MG63 (cell line): ENCODE measurements at places on chromosomes 13 and 19.

DNA sequence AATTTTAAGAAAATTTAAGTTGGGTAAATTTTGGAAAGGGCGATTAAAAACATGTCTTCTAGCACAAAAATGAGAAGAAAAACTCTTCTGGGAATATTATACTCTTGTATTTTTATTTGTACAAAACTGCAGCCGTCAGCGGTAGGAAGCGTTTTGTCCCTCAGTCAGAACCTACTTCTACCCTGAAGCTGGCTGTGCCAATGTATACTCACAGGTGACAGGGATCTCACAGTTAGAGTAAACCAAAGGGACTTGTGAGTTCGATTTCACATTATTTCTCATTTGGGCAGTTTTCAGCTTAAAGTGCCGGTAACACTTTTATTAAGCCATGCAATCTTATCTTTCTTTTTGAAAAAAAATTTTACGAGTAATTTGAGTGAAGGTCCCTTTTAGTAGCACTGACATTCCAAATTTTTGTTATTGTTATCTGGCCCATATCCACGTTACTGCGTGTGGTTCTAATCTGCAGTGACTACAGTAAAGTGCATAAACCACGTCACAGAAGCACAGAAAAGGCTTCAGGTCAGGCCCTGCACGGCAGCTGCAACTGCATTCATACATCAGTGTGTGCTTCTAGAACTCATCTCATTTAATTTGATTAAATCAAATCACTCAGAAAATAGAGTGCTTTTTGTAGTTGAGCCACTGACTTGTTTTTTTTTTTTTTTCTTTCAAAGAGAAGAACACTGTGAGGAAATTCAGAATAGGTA, 387.3 kb downstream of the LIG4 start:
- no peak for DNase-seq

GRCh38 chr13:76696370-76696769, 189.8 kb downstream of the KCTD12 start:
- DNase-seq = peak; percentile 38

- DNase-seq = peak; percentile 19
Observed at GRCh38 chr13:19836472-19836871, 27.0 kb downstream of the ZMYM5 start.

GRCh38 chr13:98033277-98034247, 80.1 kb downstream of the IPO5 start:
- peak; percentile 18 for DNase-seq

GRCh38 chr13:109180905-109181425, 551.6 kb downstream of the MYO16 start:
- no peak for DNase-seq

DNA sequence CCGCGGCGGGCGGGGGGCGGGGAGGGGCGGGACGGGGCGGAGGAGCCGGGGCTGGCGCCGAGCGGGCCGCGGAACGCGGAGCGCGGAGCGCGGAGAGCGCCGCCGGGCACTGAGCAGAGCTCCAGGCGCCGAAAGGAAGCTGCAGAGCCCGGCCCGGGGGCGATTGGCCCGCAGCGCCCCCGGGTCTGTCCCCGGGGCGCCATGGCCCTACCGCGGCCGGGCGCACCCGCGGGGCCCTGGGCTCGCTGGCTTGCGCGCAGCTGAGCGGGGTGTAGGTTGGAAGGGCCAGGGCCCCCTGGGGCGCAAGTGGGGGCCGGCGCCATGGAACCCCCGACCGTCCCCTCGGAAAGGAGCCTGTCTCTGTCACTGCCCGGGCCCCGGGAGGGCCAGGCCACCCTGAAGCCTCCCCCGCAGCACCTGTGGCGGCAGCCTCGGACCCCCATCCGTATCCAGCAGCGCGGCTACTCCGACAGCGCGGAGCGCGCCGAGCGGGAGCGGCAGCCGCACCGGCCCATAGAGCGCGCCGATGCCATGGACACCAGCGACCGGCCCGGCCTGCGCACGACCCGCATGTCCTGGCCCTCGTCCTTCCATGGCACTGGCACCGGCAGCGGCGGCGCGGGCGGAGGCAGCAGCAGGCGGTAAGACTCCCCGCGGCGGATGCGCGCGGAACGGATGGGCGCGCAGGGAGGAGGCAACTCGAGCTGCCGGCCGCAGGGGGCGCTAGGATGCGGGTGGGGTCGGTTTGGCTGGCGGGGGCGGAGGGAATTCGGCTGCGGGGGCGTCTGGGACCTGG, at the start of gene PDE4A:
Gene PDE4A, plus strand, starts transcription at position 95 of the 796 bp plus-strand sequence. Its CDS starts 227 bp downstream, at position 322.
- DNase-seq = peak; percentile 80

GRCh38 chr19:46901701-46902401, 41.1 kb downstream of the ARHGAP35 start:
- DNase-seq = peak; percentile 20

DNA sequence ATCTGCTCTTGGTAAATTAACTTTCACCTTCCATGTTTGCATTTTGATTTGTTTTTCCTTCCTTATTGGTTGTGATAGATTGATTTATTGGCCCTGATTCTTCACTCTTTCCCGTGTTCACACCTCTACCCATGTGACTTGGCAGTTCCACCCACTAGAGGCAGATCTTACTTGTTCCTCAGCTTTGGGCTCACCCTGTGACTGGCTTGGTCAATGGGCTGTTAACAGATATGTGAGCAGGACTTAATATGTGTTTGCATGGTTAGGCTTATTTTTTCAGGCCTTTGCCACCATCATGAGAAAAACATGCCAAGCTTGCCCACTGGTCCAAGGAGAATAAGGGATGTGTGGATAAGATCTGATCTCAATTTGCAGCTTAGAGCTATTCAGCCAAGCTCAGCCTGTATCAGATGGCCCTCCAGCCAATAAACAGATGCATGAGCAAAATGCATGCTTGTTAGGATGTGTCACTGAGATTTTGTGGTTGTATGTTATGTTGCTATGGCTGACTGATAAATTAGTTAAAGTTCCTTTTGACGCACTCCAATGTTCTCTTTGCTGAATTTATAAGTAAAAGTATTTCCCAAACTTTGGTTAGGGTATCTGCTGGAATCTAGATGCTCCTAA, 48.0 kb downstream of the RGCC start:
- DNase-seq = peak; percentile 40
